ENCODE measurements at places on chromosomes 4 and X.

DNA sequence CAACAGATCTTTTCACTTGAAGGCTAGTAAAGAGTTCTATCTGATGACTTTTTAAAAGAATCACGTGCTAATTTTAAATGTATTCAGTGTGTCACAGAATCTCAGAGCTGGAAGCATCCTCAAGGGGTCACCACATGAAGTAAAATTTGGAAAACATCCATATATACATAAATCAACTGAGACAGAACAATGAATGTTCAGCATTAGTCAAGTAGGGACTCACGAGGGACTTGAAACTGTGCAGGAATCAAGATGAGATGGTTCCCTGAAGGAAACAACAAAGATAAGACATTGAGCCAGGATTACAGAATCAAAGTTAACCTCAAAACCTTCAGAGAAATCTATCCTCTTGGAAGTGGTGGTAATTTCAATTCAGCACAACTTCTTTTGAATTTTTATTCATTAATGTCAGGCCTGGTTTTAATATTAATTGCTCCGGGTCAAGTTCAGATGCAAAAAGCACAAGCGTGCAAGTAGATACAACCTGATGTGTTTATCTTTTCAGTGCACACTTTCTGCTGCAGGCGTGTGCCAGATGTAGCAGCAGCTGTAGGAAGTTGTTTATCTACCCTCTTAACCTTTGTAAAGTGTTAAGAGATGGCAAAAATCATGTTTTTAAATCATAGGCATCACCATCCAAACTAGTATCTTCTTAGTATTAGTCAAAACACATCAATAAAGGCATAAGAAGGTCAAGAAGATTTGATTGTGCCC is 87.7 kb upstream of the SRD5A3 start:
- DNase-seq, result no peak

- no peak for DNase-seq
Observed at GRCh38 chrX:139720979-139721378, 13.0 kb upstream of the MCF2 start.

GRCh38 chr4:152195888-152196287 is 340.0 kb downstream of the FBXW7 start:
- no peak for DNase-seq

- DNase-seq, result no peak
Observed at GRCh38 chr4:88043001-88043400, 35.6 kb downstream of the PKD2 start.

DNA sequence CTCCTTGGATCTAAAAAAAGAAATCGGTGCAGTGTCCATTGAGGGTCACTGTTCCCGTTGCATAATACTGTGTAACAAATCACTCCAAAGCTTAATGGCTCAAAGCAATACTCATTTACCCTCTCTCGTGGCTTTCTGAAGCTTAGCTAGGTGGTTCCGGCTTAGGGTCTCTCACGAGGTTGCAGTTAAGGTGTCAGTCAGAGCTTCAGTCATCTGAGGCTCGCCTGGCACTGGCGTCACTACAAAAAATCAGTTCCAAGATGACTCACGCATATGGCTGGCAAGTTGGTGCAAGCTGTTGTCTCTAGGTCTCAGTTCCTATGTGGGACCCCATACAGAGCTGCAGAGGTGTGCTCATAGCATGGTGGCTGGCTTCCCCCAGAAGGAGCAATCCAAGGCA is 91.0 kb downstream of the BEND2 start:
- DNase-seq, result no peak

DNA sequence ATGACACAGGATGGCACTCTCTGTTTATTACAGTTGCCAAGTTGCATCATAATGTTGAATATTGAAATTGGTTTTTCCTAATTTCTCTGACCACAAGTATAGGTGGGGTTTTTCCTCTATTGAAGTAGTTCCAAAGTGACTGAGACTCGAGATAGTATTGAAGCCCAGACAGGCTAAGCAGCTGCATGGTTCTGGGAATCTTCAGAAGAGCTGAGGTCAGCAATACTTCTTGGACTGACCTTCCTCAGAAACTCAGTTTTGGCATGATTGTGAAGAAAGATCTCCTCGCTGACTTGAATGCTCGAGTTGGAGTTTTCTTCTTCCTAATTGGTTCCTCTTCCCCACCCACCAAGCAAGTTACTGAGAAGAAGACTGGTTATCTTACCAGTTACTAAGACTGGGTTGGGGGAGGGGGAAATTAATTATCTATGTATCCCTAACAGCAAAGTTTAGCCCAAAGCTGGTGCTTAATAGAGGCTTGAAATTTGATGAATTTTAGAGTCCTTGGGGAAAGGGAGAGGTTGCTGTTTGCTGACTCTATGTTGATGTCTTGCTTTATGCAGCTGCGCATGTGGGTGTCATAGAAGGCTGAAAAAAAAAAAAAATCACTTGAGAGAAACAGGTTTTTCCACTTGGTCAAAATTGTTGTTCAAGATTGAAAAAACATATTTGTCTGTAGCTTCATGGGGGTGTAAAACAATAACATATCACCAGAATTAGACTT is 91.1 kb downstream of the P2RY10 start:
- DNase-seq, result no peak

GRCh38 chr4:134200811-134201215 is 776 bp downstream of the PABPC4L start:
- no peak for DNase-seq

DNA sequence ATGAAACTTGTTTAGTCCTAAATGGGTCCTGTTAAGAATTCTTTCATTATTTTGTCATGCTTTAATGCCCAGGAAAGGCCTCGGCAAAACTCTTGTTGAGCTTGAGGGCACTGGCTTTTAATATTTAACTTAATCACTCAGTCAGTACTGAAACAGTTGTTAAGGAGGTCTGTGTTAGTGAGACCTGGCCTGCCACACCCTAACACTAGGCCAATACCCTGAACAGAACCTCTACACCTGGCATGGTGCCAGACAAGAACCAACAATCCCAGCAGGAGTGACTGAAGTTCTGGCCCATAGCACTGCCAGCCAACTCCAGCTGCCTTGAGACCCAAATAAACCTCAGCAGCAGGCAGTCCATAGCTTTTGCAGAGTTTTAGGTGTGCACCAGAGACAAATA is 85.7 kb upstream of the ITM2A start:
- no peak for DNase-seq
